ENCODE measurements at places on chromosomes 5 and 9. TPM values are rescaled to one million over a fixed set of nuclear protein-coding genes. Genes with fewer than 3 reads are reported as not detected.

SLC45A2 gene
- total RNA-seq = under 0.01 TPM

NOXA1 gene
- 0.87 TPM for total RNA-seq

LCN2 gene
- total RNA-seq = not detected

SCGB3A2 gene
- total RNA-seq = not detected

TBC1D2 gene
- total RNA-seq = 0.99 TPM

WHRN gene
- total RNA-seq = 0.20 TPM

DOK3 gene
- 0.79 TPM for total RNA-seq

BARX1 gene
- not detected for total RNA-seq

PAEP gene
- total RNA-seq = not detected
